ENCODE measurements at places on chromosomes 7 and 10.

DNA sequence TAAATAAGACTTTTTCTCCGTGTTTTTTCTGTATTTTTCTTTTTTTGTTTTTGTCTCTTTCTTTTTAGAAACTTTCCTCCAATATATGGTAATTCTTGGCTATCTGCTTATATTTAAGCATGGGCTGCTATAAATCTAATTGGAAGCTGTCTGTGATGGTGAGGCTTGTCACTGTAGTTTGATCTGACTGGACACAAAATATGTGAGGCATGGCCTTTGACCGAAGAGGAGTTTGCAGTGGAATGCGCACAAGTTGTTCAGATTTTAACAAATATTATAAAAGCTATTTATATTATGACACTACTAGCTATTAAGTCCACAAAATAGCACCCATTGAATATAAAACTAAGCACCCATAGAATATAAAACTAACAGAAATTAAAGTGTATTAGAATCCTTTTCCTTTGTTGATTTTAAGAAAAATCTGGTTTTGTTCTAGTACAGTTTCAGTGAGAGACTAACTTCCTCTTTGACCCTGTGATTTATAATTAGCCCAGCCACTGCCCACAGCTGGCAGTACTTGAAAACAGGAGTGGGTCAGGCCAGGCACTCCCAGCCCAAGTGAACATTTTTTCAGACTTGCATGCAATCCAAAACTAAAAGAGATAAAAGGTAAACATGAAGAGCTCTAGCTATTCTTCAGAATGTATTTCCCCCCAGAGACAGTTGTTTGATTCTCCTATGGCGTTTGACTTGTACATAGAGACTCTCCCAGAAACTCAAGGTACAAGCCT lies 69.9 kb upstream of the FGL2 start:
- DNase-seq = no peak

DNA sequence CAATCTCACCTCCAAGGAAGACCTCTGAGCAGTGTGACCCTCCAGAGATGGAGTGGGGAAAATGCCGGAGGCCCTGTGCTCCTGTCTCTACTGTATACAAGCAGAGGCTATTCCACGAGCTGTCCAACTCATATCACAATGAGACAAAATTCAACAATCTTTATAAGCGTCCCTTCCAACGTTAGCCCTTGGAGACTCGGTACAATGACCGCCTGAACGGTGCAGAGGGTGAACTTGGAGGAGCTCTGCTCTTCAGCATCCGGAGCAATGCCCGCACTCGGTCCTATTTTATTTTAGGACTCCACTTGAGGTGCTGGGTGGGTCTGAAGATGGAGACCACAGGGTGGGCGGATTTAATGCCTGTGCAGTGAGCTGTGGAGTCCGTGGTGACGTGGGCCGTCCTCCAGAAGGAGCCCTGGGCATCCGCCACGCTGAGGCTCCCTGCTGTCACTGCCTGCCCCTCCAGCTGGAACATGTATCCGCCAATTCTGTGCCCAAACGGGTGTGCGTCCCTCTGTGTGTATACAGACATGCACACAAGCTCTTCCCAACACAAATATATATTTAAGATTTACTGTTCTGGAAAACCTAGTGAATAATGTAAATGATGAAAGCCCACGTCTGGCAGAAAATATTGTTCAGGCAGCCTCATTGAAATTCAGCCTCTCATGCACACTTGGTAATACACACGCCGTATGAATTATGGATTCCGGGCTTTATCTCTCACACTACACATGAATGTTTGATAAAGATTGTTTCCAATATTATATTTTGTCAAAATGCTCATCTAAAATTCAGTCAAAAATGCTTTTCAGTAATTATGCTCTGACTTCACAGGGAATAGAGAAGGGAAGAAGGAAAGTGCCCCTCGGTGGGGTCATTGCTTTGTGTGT lies 239.9 kb upstream of the ZMIZ1 start:
- DNase-seq = no peak

DNA sequence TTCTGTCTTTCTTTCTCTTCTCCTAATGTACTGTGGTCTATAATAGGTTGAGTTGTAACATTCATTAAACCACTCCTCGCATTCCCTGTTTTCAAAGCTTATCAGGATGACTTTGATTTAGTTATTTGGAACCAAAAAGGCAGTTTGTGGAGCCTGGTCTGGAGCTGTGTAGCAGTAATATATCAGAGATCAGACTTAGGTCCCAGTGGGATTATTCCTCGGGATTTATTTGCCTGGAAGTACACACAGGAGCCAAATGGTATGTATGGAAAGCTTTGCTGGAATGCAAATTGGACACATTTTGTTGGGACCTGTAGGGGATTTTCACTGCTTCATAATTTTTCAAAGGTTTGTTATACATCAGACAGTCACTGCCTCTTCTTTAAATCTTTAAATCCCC lies 40.9 kb downstream of the GBF1 start:
- DNase-seq = no peak

- peak; percentile 28 for DNase-seq
Measured at GRCh38 chr10:114694062-114694461, 36.0 kb upstream of the ABLIM1 start.

GRCh38 chr10:101346177-101346576 lies 7.8 kb upstream of the BTRC start:
- no peak for DNase-seq

- no peak for DNase-seq
Measured at GRCh38 chr7:93765475-93765874, 125.1 kb downstream of the TFPI2 start.

All from CD4-positive, alpha-beta T cell treated with Interleukin-6 at 100 ng/mL for 8 hours (primary cell).